ENCODE measurements at places on chromosomes 4 and X.

DNA sequence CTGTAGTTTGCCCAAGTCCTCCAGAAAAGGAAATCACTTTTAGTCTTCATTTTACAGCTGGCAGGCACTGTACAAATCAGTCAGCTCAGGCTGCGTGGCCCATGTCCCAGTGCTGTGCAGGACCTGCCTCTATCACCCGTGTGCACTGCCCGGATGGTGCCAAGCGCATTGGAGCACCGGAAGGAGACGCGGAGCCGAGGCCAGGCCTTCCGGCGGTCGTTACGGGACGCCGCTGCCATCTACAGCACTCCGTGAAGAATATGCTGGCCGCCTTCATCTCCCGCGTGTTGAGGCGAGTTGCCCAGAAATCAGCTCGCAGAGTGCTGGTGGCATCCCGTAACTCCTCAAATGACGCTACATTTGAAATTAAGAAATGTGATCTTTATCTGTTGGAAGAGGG, at the start of gene PDHA2:
Gene PDHA2 (plus strand): TSS at position 203 of the 400 bp plus-strand sequence. CDS start 58 bp downstream, at position 261.
- no peak for DNase-seq

DNA sequence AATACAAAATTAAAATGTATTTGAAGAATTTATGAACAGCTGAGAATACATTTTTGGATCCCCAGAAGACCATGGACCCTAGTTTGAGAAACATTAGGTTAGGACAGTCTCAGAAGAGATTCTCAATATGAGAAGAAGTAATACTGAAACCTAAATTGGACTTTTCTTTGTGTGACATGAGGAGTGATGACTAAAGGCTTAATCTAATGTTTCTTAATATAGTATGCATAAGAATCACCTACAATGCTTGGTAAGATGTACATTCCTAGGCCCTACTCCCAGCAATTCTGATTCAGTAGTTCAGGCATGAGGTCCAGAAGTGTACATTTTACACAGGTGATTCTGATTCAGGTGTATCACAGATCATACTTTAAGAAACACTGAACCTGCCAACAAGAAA, 31.6 kb upstream of the HUWE1 start:
- no peak for DNase-seq

DNA sequence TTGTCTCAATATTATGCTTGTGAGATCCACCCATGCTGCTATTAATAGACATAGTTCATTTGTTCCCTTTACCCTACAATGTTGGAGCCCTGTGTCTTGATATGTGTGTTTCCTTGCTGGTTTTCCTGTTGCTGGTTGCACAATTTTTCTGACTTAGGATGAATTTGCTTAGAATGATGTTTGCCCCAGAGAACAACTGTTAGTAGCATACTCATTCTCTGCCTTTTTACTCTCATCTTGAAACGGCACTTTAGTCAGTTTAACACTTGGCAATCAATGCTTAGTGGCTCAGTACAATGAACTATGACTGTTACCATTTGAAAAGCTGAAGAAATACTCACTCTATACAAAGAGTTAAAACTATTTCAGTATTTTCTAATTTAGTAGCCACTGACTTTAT, 158.8 kb upstream of the NDST4 start:
- no peak for DNase-seq

DNA sequence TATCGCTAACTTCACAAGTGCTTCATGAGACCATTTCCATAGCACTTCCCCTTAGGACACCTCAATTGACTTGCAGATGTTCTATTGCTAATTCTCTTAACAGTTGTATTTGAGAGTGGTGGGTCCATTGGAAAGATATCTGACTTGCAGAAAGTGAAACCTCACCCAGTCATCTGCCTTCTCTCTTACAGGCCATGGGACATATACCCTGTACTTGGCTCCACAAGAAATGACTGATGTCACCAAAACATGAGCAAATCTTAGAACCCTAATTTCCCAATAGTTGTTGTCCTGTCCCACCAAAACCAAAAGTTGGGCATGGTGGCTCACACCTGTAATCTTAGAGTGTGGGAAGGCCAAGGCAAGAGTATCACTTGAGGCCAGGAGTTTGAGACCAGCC, 101.9 kb upstream of the MAML3 start:
- DNase-seq, result no peak

GRCh38 chrX:12011075-12011474, 127.2 kb upstream of the FRMPD4 start:
- no peak for DNase-seq

DNA sequence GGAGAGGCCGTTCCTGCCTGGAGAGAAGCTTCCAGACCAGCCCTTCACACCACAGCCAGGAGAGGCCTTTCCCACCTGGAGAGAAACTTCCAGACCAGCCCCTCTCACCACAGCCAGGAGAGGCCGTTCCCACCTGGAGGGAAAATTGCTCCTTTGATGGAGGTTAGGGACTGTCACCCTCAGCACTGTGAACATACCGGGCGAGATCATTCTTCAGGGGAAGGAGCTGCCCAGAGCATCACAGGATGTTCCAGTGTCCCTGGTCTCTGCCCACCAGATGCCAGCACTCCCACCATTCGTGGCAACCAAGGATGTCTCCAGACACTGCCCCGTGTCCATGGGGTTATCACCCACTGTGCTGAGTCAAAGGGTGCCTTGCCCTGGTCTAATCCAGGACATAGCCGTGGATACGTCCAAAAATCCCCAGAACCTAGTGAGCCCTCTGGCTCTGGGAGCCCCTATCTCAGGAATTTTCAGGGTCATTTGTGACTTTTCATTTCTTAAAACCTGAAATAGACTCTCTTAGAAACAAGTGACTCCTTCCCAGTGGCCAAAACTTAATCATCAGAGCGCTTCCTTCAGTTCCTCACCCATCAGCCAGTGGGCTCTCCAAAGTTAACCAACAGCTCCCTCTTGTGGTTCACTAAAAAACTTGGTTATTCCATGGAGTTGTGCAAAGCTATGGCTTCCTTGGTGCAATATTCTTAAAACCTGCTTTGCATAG, 80.2 kb downstream of the CRMP1 start:
- DNase-seq, result no peak

DNA sequence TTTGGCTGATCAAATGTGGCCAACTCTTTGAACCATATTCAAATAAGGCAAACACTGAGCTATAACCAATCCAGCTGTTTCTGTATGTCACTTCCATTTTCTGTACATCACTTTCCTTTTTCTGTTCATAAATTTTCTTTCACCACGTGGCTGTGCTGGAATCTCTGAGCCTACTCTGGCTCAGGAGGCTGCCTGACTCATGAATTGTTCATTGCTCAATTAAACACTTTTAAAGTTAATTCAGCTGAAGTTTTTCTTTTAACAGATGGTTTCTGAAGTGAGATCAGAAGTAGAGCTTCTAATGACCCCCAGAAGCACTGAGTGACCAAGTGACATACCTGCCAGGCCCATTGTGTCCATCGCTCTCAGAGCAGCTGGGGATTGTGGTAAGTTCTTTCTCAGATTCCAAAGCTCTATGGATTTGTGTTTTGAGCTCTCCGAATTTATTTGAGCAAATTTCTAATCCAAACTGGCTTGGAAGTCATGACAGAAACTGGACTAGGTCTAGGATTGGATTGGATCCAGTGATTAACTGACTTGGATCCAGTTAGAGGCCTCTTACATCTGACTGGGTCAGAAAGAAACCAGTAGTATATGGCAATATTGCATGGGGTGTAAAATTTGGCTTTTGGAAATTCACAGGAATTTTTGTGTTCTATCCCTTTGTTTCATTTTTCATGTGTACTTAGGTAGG, 121.2 kb upstream of the BANK1 start:
- no peak for DNase-seq

GRCh38 chr4:56990109-56990905, 11.6 kb downstream of the POLR2B start:
- DNase-seq, result no peak

DNA sequence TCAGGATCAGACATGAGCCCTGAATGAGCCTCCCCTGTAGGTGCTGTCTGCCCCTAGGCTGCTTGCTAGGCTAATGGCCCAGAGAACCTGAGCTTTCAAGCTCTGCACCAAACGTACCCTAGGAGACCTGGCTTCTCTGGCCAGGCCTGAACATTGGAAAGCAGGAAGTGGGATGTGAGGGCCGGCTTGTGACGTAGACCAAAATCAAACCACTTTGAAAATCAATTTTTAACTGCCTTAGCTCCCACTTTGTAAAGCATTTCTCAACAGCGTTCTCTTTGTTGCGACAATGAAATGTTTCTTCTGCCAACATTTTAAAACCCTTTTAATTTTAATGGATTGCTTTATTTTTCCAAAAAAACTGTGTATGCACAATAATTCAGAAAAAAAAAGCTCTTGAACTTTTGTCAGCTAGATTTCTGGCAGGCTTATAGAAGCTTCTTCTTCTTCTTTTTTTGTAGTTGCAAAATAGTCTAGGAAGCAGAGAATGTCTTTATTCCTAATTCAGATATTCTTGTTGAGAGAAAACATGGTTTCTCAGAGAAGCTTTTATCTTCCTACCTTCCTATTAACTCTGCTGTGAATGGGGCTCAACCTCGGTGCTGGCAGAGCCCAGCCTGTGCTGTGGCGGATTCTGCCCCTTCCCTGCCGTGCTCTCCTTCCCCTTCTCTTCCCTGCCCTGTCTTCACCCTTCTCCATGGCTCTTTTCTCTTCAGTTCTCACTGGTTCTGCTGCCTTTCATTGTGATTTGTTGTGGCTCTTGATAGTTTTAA, 145.2 kb upstream of the SFRP2 start:
- DNase-seq, result no peak

GRCh38 chr4:152159773-152160172, 376.1 kb downstream of the FBXW7 start:
- no peak for DNase-seq

DNA sequence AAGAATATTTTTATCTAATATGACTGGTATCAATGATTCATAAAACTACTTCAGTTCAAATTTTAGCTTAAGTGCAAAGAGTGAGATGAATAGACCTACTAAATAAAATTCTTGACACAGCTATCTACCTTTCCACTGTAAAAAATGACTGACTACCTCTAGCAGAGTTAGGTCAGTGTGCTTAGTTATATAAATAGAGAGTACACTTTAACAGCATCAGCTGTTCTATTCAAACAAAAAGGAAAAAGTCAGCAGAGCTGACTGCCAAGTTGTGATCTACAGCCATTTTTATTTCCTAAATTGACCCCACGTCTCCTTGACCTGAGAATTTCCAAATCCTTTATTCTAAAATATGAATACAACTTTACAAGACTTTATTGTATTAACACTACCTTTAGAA, 262.4 kb downstream of the CAMK2D start:
- no peak for DNase-seq

- no peak for DNase-seq
Observed at GRCh38 chrX:35890699-35891098, 28.8 kb upstream of the CFAP47 start.

DNA sequence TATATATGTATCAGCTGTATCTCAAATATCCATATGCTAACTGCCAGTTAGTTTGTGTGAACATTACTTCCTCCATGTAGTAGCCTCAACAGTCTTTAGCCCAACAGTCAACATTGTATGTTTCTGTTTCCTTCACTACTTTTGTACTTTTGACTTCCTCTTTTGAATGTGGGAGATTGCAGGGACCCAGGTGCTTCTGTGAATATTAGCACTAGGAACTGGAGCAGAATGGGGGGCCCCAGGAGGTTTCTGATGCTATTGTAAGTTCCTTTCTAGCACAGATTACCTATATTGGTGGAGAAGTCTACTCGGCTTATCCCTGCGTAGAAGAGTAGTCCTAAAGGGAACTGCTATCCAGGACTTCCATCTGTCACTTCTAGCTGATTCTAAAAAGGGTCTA, 2.3 kb downstream of the PLAC8 start:
- DNase-seq, result no peak

DNA sequence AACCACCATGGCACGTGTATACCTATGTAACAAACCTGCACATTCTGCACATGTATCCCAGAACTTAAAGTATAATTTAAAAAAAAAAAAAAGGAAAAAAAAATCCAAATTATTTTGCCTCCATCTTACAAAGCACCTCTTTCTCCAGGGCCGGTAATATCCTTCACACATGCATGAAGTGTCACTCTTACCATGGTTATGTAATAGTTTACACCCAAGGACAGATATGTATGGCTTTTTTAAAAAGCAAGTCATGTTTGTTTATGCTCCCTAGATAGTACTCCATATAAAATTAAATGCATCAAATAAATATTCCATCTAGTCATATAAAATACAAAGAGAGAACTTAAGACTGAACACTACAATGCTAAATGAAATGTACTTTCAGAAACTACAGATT, 22.5 kb downstream of the CHIC2 start:
- no peak for DNase-seq

GRCh38 chrX:23631136-23631535, 36.2 kb upstream of the PRDX4 start:
- DNase-seq, result no peak

- DNase-seq, result no peak
Observed at GRCh38 chr4:183136855-183137254, 37.8 kb downstream of the WWC2 start.

GRCh38 chr4:168394556-168394955, 76.0 kb upstream of the DDX60 start:
- no peak for DNase-seq

GRCh38 chrX:14427614-14428013, 101.7 kb upstream of the GLRA2 start:
- DNase-seq, result no peak

DNA sequence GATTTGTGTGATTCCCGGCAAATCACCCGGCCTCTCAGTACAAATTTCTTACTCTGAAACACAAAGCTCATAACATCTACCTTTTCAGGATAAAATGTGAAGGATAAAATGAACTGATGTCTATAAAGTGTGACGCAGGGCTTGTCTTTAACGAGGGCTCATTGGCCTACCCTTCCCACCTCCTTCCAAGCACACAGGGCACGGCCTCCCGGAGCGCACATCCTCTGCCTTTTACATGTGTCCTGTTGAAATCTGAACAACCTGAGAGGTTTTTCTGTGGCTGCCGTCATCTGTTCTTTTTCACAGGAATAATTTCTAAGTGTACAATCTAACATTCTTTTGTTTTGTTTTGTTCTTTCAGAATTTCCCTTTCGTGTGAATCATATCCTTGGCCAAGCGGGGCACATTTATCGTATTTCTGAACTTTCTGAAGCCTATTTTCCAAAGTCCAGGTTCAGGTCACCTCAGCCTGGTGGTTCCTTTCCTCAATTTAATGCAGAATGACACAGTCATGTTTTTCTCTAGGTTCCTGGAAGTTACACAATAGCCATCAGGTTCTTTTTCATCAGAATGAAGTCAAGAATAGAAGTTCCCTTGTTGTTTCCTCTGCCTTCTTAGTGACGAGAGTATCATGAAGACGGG, 53.1 kb upstream of the SPRY1 start:
- DNase-seq, result no peak

GRCh38 chr4:189278597-189279165, 662.0 kb upstream of the FRG1 start:
- no peak for DNase-seq

DNA sequence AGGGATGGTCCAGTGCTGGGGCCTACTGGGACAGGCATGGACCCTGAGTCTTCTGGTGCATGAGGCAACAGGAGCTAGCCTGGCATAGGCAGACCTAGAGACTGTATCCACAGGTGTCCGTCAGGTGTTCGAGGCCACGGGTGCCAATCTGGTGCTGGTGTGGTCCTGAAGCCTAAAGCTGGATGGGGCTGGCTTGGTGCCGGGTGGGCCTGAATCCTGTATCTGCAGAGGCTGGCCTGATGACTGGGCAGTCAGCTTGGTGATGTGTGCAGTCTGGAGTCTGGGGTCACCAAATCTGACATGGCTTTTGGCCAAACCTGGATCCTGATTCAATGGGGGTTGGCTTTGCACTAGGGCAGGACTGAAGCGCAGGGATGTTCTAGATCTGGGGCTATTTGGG, 269.8 kb upstream of the GRIA3 start:
- DNase-seq, result no peak

Data from stimulated activated CD4-positive, alpha-beta T cell treated with anti-CD3 and anti-CD28 coated beads, TNF-alpha, amount 100 ng/mL, for 1 hour (primary cell).